ENCODE measurements at places on chromosomes 3 and 15. TPM values are rescaled to one million over a fixed set of nuclear protein-coding genes. Genes with fewer than 3 reads are reported as not detected.

GRCh38 chr3:157220883-157221282, 60.9 kb upstream of the CCNL1 start:
- no peak overlapping the region for H3K27ac ChIP-seq
- H3K4me3 ChIP-seq = no peak overlapping the region
- no peak for DNase-seq
- no peaks in the 10 kb centered on the region for H3K27me3 ChIP-seq

DNA sequence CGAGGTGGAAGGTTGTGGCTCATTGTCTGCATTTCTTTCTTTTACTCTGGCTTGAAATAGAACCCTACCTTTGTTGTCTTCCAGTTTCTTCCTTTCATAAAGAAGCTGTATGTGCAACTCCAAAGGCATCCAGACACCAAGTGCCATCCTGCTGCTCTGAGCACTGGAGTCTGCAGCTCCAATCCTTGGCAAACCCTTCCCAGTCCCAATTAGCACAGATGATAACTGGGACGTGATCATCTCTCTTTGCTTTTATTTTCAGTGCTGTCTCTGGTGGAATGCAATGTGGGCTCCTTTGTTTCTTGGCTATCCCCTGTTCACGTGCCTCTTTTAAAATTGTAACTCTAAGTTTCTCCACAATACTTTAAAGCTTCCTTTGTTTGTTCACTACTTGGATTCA, 140.9 kb downstream of the AQP9 start:
- H3K27ac ChIP-seq = no peak overlapping the region
- H3K4me3 ChIP-seq = no peak overlapping the region
- no peak for DNase-seq
- no peaks in the 10 kb centered on the region for H3K4me1 ChIP-seq
- no peaks in the 10 kb centered on the region for H3K36me3 ChIP-seq

- no peaks in the 10 kb centered on the region for H3K27me3 ChIP-seq
- peak within 1 kb of the TSS; percentile 95 for H3K27ac ChIP-seq
- peak; percentile 65 for DNase-seq
- H3K36me3 ChIP-seq = no peaks in the 10 kb centered on the region
These were observed at the start of gene FAIM for GRCh38 chr3:138608322-138609135. TSS of gene FAIM (plus strand) at chr3:138608771. CDS start at chr3:138619727, 10,956 bp downstream.

The GOLGA8S gene
- 0.33 TPM for total RNA-seq

DNA sequence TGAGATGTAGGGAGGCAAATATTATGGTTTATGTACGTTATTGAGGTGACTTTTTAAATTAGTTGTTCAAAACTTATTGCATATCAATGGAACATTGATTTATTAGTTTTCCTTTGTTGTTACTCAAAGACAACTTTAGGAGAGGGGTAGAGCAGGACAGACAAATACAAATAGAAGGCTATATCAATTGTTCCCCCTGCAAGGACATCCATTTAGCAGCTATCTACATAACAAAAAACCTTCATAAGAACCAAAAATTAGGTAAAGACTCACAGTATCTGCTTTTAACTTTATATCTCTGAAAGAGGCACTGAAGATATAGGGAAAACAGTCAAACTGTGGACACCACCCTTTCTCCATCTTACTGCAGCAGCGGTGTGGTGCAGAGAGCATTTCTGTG, 958.8 kb downstream of the DIPK2A start:
- no peak overlapping the region for H3K4me3 ChIP-seq
- H3K27ac ChIP-seq = no peak overlapping the region
- DNase-seq = no peak
- H3K36me3 ChIP-seq = no peaks in the 10 kb centered on the region

DNA sequence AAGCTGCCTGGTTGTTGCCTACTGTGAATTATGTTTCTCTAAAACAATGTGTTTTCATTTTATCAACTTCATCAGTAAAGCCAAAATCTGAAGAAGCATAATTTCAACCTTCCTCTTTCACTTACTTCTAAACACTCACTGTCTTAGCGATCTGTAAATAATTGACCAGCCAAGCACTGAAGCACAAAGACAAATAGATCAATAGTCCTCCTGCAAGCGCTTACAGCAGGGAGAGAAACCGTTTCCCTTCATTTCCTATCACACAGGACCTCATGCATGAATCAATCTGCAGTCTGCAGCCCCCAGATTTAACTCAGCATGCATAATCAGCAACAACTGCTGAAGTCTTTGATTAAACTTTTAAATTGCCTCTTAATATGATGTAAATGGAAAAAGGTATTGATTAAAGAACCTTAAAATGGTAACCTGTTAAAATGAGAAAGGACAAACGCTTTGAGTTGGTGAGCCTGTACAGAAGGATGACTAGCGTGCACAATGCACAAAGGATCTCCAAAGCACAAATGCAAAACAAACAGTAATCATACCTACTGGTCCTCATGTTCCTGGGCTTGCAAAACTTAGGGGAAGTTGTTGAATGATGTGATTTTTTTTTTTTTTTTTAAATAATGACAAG, 370.2 kb upstream of the ZNF385D start:
- DNase-seq = no peak
- H3K4me3 ChIP-seq = no peak overlapping the region
- H3K27ac ChIP-seq = no peak overlapping the region
- H3K36me3 ChIP-seq = no peaks in the 10 kb centered on the region
- no peaks in the 10 kb centered on the region for H3K4me1 ChIP-seq

The P2RY14 gene
- total RNA-seq = 2.9 TPM

DNA sequence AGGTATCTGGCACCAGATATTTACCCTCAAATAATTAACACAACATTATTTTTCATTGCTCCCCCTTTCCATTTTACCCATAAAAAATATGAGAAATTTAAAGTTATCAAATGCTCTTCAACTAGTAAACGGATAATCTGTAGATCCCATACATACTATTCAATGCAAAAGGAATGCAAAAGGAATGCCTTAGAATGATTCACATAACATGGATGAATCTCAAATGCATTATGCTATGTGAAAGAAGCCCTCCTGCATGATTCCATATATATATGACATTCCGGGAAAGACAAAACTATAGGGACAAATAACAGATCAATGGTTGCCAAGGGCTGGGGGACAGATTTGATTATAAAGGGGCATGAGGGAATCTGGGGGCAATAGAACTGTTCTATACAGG, 195.7 kb downstream of the STT3B start:
- H3K4me3 ChIP-seq = no peak overlapping the region
- peaks cover 14% of the 10 kb centered on the region for H3K4me1 ChIP-seq
- no peak for DNase-seq
- H3K27ac ChIP-seq = no peak overlapping the region
- no peaks in the 10 kb centered on the region for H3K36me3 ChIP-seq

DNA sequence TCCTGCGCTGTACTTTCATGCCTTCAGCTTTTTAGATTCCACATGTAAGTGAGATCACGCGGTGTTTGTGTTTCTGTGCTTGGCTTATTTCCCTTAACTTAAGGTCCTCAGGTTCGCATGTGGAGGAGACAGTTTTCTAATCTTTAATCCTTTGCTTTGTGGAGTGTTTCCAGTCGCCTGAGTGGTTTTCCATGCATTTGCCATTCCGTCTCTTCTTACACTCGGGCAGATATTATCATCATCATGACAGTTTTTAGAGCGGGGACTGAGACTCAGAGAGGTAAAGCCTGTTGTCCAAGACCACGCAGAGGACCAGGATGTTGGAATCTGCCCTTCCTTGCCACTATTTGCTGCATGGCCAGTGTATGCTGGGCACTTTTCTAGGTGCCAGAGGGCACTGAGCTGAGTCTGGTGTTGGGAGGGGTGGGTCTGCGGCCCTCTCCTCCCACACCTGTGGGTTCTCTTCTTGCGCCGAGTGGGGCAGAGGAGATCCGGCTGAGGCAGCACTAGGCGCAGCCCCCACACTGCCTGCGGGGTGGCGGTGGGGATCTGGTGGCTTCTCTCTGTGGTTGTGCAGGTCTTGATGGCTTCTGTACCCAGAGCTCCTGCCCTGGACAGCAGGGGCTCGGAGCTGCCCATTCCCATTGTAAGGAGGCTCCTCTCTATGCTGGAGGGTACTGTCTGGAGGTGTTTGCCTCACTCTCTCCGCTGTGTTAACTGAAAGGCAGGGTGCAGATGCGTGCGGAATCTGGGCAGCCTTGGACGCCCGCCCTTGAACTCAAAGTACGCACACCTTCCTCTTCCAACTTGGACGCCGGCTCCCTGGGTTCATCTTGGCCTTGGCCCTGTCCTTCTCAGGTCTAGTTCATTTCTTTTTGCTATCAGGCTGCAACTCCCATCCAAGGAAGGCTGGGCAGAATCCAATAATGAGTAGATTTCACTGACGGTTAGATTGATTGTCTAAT, 156.0 kb upstream of the RGMA start:
- no peak for DNase-seq
- H3K4me1 ChIP-seq = peaks cover 6% of the 10 kb centered on the region
- no peak overlapping the region for H3K4me3 ChIP-seq
- H3K27me3 ChIP-seq = no peaks in the 10 kb centered on the region
- H3K36me3 ChIP-seq = no peaks in the 10 kb centered on the region
